ENCODE measurements at places on chromosomes 2 and 18.

GRCh38 chr2:23589739-23590138, 204.8 kb downstream of the KLHL29 start:
- no peak for DNase-seq

GRCh38 chr2:101388232-101388631, 929 bp upstream of the CREG2 start:
- no peak for DNase-seq

DNA sequence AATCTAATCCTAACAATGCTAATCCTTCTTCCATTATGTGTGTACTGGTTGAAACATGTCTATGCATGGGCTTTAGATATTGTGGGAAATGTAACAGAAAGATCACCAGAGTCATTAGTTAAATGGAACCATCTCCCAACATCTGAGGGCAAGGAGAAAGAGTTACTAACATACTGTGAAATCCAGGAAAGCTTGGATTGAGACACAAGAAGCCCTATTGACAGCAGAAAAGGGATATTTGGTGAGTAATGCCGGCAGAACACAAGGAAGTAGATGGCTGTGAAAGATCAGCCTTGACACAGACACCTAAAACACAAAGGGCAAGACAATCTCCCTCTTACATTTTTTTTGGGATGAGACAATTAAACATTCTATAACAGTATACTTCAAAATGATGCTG, 28.5 kb upstream of the LAMA1 start:
- no peak for DNase-seq

GRCh38 chr2:236844711-236845110, 241.0 kb upstream of the COPS8 start:
- DNase-seq = no peak
